ENCODE measurements at places on chromosomes 11 and 22.

- no peak overlapping the region for H3K4me3 ChIP-seq
- no peak overlapping the region for H3K27ac ChIP-seq
- DNase-seq: no peak
- H3K27me3 ChIP-seq: peaks cover 10% of the 10 kb centered on the region
- no peaks in the 10 kb centered on the region for H3K36me3 ChIP-seq
- H3K4me1 ChIP-seq: peaks cover 20% of the 10 kb centered on the region
Measured at GRCh38 chr11:108628812-108629211, 35.2 kb upstream of the EXPH5 start.

GRCh38 chr11:127619946-127620345, 619.4 kb upstream of the KIRREL3 start:
- H3K4me1 ChIP-seq: no peaks in the 10 kb centered on the region
- H3K27ac ChIP-seq: no peak overlapping the region
- H3K27me3 ChIP-seq: peaks cover 2% of the 10 kb centered on the region
- DNase-seq: no peak
- no peak overlapping the region for H3K4me3 ChIP-seq
- no peaks in the 10 kb centered on the region for H3K36me3 ChIP-seq

DNA sequence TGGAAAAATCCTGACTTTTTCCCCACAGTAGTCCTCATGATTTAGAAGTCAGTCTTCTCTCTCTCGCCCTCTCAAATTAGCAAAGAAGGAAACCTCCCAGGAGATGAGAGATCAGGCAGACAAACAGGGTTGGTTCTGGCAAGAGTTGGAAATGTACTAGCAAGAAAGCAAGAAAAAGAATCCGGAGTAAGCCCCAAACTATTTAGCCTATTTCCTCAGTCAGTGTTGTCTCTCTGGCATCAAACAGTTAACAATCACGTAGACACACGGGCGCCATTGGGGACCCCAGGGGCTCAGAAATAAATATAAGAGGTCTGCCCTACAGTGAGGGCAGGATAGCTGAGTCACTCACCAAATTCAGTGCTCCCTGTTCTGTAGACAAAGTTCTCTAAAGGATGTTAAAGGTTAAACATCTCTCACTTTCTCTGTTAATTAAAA, 4.7 kb downstream of the C11orf52 start:
- H3K36me3 ChIP-seq: no peaks in the 10 kb centered on the region
- H3K27ac ChIP-seq: no peak overlapping the region
- peaks cover 4% of the 10 kb centered on the region for H3K27me3 ChIP-seq
- peaks cover 19% of the 10 kb centered on the region for H3K4me1 ChIP-seq
- H3K4me3 ChIP-seq: no peak overlapping the region

- no peaks in the 10 kb centered on the region for H3K36me3 ChIP-seq
- no peak for DNase-seq
- no peaks in the 10 kb centered on the region for H3K4me1 ChIP-seq
- no peak overlapping the region for H3K4me3 ChIP-seq
- H3K27ac ChIP-seq: no peak overlapping the region
- peaks cover 30% of the 10 kb centered on the region for H3K27me3 ChIP-seq
Measured at GRCh38 chr11:125916683-125917347, 12.5 kb downstream of the DDX25 start.

DNA sequence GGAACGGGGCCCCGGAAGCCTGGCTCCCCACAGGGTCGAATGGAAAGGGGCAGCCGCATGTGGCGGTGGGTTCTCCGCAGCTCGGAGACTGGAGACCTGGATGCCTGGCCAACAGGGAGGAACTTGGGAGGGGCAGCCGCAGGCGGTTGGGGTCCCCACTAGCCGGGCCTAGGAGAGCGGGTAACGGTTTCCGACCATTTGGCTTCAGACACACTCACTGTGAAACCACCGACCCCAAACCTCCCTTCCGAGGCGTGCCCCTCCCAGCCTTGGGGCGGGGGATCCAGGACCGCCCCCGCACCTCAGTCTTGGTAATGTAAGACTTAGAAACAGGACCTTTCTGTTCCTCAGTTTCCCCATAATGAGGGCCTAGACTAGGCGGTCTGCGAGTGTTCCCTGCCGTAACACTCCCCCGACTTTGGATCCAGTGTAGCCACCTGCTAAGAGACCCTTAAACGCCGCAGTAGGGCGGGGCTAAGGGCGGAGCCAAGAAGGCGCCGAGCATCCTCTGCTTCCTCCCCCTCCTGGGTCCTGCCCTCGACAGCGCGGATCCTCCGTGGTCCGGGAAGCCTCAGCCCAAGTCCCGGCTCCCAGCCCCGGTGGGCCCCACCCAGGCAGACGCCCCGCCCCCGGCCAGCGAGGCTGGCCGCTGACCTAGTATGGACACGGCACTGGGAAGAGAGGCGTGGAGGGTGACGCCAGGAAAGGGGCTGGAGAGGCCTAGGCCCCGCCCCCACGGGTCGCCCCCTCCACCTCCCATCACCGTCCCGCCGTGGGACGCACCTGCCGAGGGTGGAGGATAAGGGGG, 1.8 kb upstream of the RASGRP2 start:
- DNase-seq: peak; percentile 71
- H3K4me3 ChIP-seq: peak overlapping the region; percentile 76
- H3K27me3 ChIP-seq: peaks cover 7% of the 10 kb centered on the region
- peak overlapping the region; percentile 60 for H3K27ac ChIP-seq
- H3K4me1 ChIP-seq: peaks cover 25% of the 10 kb centered on the region
- no peaks in the 10 kb centered on the region for H3K36me3 ChIP-seq

GRCh38 chr11:60925868-60926267, 1.6 kb downstream of the TMEM132A start:
- H3K27ac ChIP-seq: peak overlapping the region; percentile 22
- peaks cover 26% of the 10 kb centered on the region for H3K27me3 ChIP-seq
- peaks cover 20% of the 10 kb centered on the region for H3K36me3 ChIP-seq
- no peak for DNase-seq

- H3K27ac ChIP-seq: no peak overlapping the region
- H3K27me3 ChIP-seq: no peaks in the 10 kb centered on the region
- no peak overlapping the region for H3K4me3 ChIP-seq
- no peaks in the 10 kb centered on the region for H3K4me1 ChIP-seq
- DNase-seq: no peak
Measured at GRCh38 chr22:27845644-27846043, 44.1 kb upstream of the MN1 start.

DNA sequence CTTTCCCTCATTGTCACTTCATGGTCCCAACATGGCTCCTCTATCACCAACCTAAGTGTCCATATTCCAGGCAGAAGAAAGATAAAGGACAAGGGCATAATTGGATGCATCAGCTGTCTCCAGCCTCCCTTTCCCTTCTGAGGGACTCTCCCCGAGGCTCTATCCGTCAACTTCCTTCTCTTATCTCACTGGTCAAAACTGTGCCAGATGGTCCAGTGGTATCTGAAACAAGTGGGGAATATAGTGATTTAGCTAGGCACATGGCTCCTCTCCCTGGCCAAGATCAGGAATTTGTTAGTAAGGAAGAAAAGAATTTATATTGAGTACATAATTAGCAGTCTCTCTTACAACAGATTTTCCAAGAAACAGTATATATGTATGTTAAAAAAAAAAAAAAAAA, 12.6 kb upstream of the SPON1 start:
- H3K27ac ChIP-seq: no peak overlapping the region
- H3K36me3 ChIP-seq: no peaks in the 10 kb centered on the region
- no peaks in the 10 kb centered on the region for H3K27me3 ChIP-seq
- no peak for DNase-seq
- H3K4me1 ChIP-seq: no peaks in the 10 kb centered on the region
- H3K4me3 ChIP-seq: no peak overlapping the region

GRCh38 chr11:104408630-104409029, 244.7 kb upstream of the PDGFD start:
- H3K27me3 ChIP-seq: no peaks in the 10 kb centered on the region
- H3K4me1 ChIP-seq: no peaks in the 10 kb centered on the region
- H3K27ac ChIP-seq: no peak overlapping the region
- no peak for DNase-seq

GRCh38 chr11:123052901-123053721, 8.8 kb downstream of the HSPA8 start:
- no peak for DNase-seq
- H3K4me1 ChIP-seq: peaks cover 29% of the 10 kb centered on the region
- H3K27ac ChIP-seq: peak overlapping the region; percentile 69
- H3K27me3 ChIP-seq: no peaks in the 10 kb centered on the region

DNA sequence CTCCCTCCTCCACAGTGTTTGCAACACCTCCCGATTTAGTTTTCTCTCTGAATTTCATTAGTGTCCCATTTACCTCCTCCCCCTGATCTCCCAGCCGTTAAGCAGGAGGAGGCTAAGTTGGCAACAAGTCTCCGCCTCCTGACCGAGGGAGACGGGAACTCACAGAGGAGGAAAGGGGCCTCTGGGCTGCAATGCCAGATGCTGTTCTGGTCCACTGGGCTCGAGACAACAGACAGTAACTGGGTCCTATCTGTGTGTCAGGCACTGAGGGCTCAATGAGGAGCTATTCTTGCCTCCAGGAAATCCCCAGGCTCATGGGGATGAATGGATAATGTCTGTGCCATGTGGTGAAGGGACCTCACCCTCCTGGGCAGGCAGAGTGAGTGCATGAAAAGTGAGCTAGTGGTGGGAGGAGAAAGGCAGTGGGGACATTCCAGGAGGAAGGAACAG, 228.1 kb downstream of the TENM4 start:
- H3K27me3 ChIP-seq: no peaks in the 10 kb centered on the region
- H3K4me1 ChIP-seq: no peaks in the 10 kb centered on the region
- H3K36me3 ChIP-seq: no peaks in the 10 kb centered on the region

DNA sequence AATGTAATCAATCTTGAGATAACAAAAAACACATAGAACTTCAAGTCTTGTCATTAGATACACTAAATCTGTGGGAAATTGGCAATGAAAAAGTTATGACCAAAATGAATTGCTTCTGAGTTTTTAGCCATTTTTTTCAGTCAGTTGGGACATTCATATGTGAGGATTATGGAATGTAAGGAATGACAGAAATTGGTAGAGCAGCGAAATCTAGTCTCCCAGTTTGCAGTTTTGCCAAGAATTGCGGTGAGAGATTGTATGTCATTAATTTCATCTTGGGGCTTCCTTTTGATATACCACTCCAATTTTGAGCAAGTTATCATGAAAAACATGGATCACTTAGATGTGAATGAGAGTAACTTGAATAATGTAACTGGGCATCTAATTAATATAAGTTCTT, 49.9 kb downstream of the SIK2 start:
- H3K4me3 ChIP-seq: no peak overlapping the region
- DNase-seq: no peak
- peaks cover 3% of the 10 kb centered on the region for H3K4me1 ChIP-seq
- no peak overlapping the region for H3K27ac ChIP-seq
- peaks cover 7% of the 10 kb centered on the region for H3K36me3 ChIP-seq
- no peaks in the 10 kb centered on the region for H3K27me3 ChIP-seq

DNA sequence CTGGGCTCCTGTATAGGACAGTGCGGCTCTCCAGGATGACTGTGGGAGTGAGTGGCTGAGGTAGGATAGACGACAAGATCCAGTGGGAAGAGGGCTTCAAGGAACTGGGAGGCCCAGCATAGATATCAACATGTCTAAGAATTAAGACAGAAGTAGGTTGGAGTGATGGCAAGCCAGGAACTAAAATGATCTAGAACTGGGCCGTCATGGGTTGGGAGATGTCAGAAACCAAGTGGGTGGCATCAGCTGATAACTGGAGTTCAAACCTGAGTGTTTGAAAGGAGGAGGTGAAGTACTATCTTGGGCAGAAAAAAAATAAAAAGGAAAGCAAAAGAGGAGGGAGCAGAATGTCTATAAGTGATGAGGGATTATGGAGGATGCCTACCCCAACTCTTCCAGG, 7.1 kb upstream of the MEN1 start:
- H3K4me3 ChIP-seq: no peak overlapping the region
- no peak overlapping the region for H3K27ac ChIP-seq
- no peaks in the 10 kb centered on the region for H3K27me3 ChIP-seq
- DNase-seq: no peak

DNA sequence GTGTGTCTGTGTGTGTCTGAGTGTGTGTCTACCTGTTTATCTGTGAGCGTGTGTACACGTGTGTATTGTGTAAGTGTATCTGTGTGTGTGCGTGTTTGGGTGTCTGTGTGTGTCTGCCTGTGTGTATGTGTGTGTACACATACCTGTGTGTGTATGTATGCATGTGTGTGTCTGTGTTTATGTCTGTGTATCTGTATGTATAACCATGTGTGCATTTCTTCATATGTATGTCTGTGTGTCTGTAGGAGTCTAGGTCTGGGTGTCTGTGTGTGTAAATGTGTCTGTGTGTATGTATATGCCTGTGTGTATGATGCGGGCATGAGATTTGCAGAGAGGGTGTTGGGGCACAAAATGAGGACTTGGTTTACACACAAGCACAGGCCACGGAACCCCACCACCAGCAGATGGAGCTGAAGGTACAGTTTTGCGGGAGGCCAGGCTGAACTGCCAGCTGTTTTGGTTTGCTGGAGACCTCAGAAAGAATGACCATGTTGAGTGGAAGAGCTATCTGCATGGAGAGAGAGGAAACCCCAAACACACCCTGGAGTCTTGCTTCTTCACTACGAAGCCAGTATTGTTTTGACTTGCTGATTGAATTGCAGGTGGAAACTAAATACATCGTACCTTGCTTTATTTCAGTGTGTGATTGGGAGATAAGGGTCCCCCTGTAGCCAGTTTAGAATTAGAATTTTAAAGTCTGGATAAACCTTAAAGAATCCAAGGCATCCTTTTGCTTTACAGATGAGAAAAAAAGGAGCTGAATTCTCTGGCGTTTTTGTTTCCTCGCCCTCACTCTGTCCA, 497.2 kb downstream of the NTM start:
- no peak overlapping the region for H3K4me3 ChIP-seq
- H3K27me3 ChIP-seq: no peaks in the 10 kb centered on the region
- peak; percentile 3 for DNase-seq

All from activated naive CD8-positive, alpha-beta T cell treated with anti-CD3 and anti-CD28 coated beads, Interleukin-2, amount 50 U/mL, for 24 hours (primary cell).